ENCODE measurements at places on chromosomes 3 and 15.

- no peak for DNase-seq
Measured at GRCh38 chr3:135243616-135244015, 448.6 kb downstream of the EPHB1 start.

DNA sequence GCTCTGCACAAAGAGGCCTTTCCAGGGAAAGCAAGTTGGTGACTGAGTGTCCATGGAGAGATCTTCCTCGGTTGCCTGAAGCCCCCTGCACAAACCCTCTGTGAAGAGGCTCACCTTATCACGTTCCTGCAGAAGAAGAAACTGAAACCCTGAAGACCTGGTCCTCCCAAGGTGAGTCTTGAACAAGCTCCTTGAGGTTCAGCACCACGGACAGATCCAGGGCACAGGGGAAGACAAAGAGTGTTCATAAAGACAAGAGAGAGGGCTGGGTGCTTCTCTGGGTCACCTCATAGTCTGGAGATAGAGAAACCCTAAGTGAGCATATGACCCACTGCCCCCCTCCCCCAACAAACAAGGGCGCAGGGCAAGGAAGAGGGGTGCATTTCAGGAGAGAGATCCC, 21.7 kb upstream of the TBC1D21 start:
- no peak for DNase-seq

DNA sequence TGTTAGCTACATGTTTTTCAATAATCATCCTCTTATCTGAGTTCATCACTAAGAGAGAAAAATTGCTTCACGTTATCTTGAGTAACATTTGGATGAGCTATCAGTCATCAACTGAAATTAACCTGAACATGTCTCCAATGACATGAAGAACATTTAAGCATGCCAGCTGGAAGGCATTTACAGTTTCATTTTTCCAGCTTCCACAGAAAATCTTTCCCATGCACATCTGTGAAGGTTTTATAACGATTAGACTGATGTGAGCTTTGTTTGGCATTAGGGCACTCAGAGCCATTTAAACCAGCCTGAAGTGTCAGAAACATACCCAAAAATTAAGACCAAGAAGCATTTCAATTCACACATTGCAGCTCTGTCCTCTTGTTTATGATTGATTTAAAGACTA, 235.8 kb upstream of the ARHGEF26 start:
- no peak for DNase-seq

DNA sequence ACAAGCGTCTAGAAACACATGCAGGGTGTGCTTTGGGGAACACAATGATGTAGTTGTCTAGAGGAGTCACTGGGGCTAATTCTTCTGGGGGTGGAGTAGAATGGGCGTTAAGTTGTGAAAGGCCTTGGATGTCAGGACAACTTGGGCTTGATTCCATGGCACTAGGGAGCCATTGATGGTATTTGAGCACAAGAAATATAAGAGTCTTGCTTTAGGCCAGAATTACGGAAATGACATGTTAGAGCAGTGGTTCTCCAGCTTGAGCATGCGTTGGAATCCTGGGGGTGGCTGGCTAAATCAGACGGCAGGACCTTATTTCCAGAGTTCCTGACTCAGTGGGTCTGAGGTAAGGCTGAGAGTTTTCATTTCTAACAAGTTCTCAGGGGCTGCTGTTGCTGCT, 29.2 kb upstream of the SMAD6 start:
- no peak for DNase-seq

GRCh38 chr3:2180634-2181033, 82.0 kb downstream of the CNTN4 start:
- no peak for DNase-seq

GRCh38 chr15:51776952-51777569, 25.7 kb downstream of the TMOD2 start:
- DNase-seq, result peak; percentile 80

DNA sequence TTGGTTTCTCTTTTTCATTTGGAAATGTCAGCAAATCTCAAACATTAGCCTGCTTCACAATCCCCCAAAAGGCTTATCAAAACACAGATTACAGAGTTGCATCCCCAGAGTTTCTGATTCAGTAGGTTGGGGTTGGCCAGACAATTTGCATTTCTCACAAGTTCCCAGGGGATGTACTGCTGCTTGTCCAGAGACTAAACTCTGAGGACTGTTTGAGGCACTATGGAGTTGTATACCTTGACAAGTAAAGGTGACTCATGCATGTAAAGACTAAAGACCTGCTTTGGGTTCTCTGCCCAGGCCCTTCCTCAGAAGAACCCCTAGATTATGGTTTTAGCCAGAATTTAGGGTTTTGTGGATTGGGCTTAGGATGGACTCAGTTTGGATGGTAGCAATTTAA, 151.1 kb upstream of the ARHGEF26 start:
- DNase-seq, result no peak

DNA sequence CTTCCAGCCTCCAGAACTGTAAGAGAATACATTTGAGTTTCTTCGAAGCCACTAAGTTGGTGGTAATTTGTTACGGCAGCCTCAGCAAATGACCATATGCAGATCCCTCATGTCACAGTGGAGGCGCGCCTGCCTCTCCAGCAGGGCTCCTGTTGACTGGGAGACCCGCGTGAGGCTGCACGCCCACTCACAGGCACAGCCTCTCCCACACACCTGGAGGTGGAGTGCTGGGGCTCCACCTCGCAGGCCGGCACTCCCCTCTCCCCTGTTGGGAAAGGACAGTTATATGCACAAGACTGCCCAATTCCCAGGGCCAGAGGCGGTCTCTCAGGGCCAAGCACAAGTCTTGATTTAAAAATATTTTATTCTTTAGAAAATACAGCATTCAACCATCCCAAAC, 2.8 kb upstream of the TLR9 start:
- DNase-seq, result no peak

DNA sequence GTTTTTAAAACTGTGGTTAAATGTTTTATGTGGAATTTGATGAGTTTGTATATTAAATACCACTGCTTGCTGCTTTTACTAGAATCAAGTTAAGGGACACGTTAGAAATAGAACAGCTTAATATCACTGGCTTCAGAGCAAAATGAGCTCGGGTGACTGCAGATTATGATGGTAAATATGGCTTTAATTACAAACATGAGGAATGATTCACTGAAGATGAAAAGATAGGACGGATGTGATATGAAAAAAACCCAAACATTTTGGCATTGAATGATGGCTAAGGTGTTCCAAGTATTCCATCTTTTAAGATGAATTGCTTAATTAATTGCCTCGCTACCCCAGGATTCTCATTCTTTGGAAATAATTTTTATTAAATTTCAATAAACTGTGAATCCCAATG, 33.7 kb downstream of the SLC24A1 start:
- no peak for DNase-seq

DNA sequence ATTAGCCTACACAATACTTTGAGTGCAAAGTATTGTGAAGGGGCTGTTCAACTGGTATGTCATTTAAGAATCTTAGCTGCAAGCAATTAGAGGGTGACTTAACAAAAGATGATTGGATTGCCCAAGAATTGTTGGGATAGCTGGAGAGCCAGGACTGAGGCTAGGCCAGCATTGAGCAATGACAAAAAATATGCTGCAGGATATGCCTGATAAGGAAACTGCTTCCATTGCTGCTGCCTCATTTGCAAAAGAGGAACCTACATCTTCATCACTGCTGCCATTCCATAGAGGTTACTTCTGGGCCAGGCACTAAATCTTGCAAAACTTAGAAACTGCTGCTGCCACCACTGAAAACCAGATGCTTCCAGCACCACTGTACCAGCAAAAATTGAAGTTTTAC, 108.0 kb upstream of the TBC1D5 start:
- no peak for DNase-seq

DNA sequence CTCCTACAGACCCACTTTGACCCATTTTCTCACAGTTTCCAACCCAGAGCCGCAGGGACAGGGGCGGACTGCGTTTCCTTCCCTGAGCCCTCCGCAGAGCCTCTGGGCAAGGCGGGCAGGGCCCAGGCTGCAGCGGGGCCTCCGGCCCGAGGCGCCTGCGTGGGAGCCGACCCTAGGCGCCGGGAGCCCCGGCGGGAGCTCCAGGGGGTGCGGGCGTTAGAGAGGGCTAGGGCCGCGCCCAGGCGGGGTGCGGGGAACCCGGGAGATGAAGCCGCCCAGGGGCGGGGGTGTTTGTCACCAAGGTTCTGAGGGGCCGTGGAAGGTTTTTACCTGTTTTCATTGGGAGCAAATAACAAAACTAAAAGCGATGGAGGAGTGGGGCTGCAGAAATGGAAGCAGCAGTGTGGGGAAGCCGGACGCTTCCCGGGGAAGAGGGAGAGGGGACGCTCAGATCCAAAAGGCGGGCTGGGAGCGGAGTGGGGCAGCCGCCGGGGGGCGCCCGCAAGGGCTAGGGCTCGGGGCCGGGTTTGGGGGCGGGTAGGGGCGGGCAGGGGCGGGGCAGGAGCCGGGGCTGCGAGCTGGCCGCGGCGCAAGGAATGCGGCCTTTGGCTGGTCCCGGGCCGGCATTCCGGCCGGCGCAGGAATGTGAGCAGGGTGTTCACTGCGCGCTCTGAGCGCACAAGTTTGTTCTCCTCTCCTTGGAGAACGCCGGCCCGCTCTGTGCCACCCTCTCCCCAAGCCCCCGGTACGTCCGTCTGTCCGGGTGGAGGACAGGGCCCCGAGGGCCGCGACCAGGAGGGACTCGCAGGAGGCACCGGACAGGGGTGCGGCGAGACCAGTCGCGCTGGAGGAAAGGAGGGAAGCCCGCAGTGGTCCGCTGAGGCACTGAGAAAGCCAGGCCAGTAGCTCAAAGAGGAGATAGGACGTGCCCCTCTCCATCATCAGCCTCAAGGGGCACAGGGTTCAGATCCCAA, 61.1 kb downstream of the AMOTL2 start:
- DNase-seq, result no peak

- no peak for DNase-seq
Measured at GRCh38 chr3:122563717-122564025, 429 bp downstream of the PARP9 start.

Data from cerebellum (tissue), 4 donors.